Stimulated activated CD4-positive, alpha-beta T cell treated with anti-CD3 and anti-CD28 coated beads, Interleukin-15, amount 100 ng/mL, for 1 hour (primary cell): ENCODE measurements at places on chromosomes 13 and 19.
A peak's percentile ranks its signal among the peaks of the same experiment; 100 is the strongest.

DNA sequence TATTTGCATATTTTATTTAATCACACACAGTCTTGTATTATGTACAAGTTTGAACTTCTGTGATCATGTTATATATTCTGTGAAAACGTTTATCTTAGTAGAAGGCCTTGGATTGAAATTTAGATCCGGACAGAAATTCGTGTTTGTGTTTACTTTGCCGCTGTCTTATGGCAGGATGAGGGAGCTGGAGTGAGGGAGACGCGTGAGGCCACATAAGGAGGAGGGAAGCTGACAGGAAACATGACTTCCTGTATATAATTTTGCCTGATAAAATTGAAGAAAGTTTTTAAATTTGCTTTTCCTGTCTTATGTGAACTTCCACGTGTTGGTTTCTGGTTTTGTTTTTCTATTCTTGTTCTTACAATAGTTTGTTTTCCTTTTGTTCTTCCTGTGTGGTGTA, 200.2 kb downstream of the MTUS2 start:
- no peak for DNase-seq

DNA sequence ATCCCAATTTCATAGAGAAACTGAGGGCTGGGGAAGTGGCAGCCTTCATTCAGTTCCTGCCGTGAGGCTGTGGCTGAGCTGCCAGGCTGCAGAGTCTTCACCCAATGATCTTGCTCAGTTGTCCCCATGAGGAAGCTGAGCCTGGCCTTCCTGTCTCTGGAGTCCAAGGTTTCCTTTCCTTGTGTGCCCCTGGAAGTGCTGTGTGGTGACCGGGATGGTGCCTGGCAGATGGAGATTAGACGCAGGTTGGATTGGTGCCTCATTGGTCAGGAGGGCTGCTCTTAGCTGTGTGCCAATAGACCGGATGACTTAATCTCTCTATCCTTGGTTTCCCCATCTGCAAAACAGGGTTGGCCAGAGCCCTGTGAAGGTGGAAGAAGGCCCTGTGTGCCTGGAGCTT, 24.6 kb downstream of the DNM2 start:
- DNase-seq, result no peak

GRCh38 chr13:51342706-51343105, 3.2 kb downstream of the SERPINE3 start:
- DNase-seq, result no peak

DNA sequence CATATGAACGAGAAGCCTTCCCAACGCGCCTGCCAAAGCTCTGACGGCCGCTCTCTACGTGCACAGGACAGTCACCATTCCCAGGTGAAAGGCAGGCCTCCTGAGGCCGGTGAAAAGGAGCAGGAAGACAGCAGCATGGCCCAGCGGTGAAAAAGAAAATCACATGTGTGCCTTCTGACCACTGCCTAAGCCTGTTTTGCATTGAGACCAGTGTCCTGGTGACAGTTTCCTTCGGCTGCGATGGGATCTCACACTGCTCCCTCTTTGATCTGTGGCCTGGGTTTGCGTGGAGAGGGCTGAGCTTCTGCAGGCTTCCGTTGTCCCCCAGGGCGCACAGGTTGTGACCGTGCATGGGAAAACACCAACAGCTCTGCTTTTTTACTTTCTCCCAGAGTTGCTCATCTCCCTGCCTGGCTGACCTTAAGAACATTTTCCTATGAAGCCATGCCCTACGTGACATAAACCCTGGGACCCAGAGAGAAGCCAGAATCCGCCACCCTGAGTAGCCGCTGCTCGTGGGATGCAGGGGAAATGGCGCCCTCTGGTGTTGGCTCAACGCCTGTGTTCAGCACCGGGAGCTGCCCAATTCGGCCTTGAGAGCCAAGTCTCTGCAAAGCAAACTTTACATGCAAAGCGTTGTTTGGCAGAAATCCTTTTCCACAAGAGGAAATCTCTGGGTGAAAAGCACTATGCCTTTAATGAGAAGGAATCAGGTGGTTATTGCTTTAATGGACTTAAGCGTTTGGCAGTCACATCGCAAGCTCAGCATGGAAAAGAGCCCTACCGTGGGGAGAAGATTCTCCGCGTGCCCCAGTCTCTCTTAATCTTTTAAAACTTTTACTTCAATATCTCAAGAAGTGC, 112.2 kb upstream of the GPR12 start:
- DNase-seq, result peak; percentile 5

GRCh38 chr13:87035526-87035925, 635.6 kb upstream of the SLITRK5 start:
- DNase-seq, result no peak

- DNase-seq, result no peak
Measured at GRCh38 chr19:48006762-48007161, 12.3 kb downstream of the ELSPBP1 start.

- no peak for DNase-seq
Measured at GRCh38 chr13:48570216-48570828, 37.4 kb upstream of the RCBTB2 start.

DNA sequence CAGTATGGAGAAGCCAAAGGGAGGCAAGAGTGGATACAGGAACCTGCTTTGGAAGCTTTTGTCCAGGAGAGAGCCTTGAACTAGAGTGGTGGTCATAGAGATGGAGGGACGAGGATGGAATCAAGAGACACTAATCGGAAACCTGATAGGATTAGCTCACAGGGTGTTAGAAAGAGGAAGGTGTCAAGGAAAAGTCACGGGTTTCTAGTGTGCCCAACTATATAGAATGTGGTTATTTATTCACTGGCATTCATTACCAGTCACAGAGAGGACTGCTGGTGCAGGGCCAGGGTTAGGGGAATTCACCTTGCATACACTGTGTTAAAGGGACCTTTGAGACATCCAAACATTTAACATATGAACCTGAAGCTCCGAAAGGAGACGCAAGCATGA, 43.4 kb upstream of the URAD start:
- no peak for DNase-seq

DNA sequence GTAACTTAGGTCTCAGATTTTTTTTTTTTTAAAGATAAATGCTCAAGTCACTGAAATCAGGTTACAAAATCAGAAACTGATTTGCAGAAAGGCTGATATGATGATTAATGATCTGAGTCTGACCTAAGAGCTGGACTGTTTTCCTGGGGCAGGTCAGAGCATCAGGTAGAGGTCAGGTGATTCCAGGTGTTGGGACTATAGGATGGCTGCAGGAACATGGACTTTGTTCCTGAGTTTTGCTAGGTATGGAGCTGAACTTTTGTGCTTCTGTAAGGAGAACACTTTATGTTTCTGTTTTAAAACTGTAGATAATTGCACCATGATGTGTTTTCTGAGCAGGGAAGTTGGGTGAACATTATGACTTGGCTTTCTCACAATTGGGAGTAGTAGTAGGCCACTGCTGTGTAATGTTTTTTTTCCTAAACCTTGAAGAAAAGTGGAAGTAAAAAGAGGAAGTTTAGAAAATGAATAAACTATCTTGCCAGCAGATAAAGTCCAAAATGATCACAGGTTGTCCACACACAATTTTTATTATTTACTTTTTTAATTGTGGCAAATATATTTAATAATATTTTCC, 297.2 kb downstream of the DCT start:
- DNase-seq, result no peak

DNA sequence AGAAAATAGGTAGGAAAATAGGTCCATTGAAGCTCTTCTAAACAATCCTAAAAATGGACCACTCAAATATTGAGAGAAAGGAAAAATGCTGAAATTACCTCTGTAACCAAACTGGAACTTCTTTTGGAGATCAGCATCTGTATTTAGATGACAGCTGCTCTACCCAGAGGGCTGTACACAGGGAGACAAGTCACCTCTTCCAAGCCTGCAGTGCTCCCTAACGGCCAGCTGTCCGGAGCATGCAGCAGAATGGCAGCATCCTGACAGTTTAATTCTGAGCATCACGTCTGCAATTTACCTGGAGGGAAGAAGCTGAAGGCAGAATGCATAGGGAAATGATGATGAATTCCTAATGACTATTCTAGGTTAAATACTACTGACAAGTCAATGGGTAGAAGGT, 62.8 kb upstream of the DIAPH3 start:
- DNase-seq, result no peak

DNA sequence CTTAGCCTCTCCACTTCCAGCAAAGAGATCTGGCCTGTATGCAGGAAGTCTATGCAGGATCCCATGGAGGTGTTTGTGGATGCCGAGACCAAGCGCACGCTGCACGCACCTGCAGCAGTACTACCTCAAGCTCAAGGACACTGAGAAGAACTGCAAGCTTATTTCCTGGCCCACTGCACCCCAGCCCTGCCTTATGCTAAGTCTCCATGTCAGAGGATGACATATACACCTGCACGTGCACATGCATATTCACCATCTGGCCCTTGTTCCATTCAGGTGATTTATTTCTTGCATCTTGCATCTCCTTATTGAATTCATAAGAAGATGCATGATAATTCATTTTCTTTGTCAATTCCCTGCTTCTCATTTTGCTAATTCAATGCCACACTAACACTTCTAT, 472.8 kb upstream of the SGCG start:
- DNase-seq, result no peak

DNA sequence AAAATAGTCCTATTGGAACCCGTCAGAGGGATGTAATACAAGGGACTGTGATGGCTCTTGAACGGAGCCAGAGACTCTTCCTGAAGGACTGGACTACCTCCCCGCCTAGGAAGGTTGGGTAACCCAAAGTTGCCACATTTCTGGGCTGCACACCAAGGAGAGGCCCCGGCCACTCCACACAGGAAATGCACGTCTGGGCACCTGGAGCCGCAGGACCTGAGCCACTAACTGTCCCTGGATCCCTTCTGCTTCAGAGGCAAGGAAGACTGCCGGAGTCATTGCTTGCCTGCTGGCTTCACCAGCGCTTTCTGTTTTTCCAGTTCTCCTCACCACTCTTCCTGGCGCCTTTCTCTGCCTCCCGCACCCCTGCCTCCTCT, 1.2 kb upstream of the FLT1 start:
- no peak for DNase-seq

GRCh38 chr13:49454388-49455006, 10.4 kb downstream of the SETDB2 start:
- no peak for DNase-seq

DNA sequence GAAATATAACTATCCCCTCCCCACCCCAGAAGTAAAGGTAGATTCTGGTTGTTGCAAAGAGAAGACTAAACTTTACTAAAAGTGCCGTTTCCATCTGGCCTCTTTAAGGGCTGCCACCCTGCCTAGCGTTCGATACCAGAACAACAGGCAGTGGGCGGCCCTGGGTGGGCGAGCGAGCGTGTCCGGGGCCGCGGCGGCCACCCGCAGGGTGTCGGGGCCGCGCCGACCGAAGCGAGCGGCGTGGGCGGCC, 2.6 kb downstream of the FGF9 start:
- no peak for DNase-seq

GRCh38 chr13:30341815-30342570, 34.6 kb upstream of the KATNAL1 start:
- no peak for DNase-seq

DNA sequence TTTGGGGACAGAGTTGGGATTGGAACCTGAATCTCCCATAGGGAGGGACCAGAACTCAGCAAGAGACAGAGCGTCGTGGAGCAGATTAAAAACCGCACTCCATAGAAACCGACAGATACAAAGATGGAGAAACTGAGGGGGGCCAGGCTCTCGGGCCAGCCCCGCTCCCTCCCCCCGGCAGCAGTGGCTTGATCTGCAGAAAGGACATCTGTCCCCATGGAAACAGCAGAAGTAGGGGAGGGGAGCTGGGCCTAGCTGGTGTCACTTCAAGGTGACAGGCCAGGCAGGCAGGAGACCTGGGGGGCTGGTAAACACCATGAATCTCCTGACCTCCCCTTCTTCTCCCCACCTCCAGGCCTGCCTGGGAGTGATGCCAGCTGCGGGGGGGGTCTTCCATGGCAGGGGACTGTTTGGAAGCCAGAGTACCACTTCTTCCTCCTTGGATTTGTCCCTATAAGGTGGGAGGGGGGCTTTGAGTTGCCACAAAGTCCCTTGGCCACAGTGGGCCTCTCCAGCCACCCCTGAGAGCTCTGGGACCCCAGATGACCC, 10.9 kb downstream of the TMIGD2 start:
- no peak for DNase-seq

DNA sequence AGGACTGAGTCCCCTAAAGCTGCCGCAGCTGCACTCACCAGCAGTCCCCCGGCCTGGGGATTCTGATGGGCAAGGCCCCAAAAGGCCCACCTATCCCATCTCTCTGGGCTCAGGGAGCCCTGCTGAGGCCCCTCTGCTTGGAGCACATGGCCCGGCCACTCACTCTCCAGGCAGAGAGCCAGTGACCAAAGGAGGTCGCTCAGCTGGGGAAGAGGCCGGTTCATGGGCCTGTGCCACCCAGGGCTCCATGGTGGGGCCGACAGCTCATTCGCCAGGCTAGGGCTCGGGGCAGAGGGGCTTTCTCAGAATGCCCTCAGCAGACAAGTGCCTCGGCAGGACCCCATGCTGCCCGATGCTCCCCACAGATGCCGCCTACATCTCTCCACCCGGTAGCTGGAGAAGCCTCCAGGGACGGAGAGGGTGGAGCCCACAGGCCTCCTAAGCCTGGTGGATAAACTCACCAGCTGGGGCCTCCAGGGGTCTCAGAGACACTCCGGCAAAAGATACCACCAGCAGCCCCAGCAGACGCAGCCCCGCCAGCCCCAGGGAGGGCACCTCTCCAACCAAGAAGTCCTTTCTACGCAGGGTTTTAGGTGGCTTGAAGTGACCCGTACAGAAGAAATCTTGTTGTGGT, 54.4 kb downstream of the MLLT1 start:
- DNase-seq, result no peak

DNA sequence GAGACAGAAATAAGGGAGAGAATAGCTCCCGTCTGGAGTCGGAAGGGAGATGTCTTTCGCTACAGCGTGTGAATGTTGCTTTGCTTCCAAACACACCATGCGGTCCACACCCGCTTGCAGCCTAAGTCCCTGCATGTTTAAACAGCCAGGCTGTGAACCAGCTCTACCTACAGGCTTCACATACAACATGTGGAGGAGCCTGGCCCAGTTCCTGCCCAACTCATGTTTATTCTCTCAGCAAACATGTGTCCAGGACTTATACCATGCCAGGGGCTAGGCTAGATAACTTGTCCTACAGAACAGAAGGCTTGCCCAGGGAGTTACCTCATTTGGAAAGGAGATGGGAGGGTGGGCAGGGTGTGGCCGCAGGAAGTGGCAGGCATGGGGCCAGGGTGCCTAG, 181.5 kb downstream of the FOXO1 start:
- DNase-seq, result no peak

- DNase-seq, result no peak
Measured at GRCh38 chr13:29510651-29511084, 84.8 kb downstream of the SLC7A1 start.

GRCh38 chr13:112721198-112722104, 31.6 kb downstream of the ATP11A start:
- DNase-seq, result no peak
